ENCODE measurements at places on chromosomes 5 and 9.

- DNase-seq: no peak
Measured at GRCh38 chr9:70285981-70286598, 27.3 kb downstream of the SMC5 start.

- no peak for DNase-seq
Measured at GRCh38 chr9:14941501-14942405, 31.5 kb upstream of the FREM1 start.

GRCh38 chr5:132887283-132887682, 13.8 kb downstream of the LEAP2 start:
- no peak for DNase-seq

GRCh38 chr5:29213475-29213874, 1980.0 kb upstream of the CDH6 start:
- no peak for DNase-seq

DNA sequence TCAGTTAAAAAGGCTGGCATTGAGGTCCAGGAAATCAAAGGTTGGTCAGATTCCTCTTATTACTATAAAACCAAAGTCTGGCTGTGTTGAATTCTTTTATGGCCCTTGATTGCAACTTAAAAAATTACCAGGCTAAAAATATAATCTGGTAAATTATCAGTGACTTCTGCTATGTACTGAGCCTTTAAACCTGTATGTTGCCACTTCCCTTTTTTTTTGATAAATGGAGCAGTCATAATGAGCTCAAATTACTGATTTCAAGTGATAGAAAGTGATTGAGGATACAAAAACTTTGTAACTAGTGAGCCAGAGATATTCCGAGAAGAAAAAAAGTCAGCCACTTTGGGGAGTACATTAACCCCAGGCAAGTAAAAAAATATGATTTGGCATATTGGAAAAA, 100.1 kb downstream of the GIN1 start:
- DNase-seq: no peak

DNA sequence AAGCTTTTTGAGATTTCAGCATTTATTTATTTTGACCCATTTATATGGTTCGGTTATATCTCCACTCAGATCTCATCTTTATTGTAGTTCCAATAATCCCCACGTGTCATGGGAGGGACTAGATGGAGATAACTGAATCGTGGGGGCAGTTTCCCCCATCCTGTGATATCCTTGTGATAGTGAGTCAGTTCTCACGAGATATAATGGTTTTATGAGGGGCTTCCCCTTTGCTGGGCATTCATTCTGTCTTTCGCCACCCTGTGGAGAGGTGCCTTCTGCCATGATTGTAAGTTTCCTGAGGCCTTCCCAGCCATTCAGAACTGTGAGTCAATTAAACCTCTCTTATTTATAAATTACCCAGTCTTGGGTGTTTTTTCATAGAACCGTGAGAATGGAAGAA, 96.5 kb upstream of the PCSK1 start:
- no peak for DNase-seq

DNA sequence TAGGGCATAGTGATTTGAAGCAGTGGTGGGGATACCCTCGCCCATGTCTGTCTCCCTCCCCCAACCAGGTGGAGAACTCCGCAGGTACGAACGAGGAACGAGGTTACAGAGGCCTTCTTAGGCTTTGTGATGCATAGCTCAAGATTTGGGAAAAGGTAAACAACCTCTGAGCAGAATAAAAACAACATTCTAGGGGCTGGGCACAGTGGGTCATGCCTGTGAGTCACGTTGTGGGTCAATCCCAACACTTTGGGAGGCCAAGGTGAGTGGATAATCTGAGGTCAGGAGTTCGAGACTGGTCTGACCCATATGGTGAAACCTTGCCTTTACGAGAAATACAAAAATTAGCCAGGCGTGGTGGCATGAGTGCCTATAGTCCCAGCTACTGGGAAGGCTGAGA, 3.6 kb upstream of the LCP2 start:
- DNase-seq: no peak

DNA sequence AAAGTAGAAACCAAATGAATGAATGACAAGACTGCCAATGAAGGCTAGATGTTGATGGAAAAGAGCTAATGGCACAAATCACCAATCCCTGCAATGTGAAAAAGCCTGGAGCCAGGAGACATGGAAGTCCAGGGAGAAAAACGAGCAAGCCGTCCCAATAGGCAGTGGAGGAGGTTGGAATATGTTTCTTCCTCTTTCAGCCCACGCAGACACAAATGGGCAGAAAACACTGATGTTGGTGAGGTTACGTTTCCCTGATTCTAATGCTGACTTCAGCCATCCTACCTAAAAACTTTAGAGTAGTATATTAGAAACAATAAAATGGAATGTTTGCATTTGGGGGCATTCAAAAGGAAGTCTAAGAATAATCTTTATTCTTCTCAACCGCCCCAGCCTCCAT, 23.9 kb upstream of the KIF2A start:
- no peak for DNase-seq

Data from H54 (cell line).